ENCODE measurements at places on chromosomes 6 and 20.

DNA sequence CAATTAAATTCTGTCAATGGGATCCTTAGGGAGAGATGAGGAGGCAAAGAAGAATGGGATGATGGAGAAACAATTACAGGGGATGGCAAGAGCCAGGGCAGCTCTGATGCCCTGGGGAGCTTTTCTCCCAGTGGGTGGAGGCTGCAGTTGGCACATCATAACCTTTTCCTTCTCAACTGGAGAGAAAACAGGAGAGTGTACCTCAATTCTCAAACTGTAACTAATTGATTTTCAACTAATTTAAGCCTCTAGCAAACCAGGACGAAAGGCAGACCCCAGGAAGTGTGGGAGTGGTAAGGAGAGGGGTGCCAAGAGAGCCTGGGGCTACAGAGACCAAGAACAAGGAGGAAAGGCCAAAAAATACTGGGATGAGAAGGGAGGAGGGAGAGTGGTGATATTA lies 5.7 kb downstream of the BMP5 start:
- peak; percentile 42 for DNase-seq

DNA sequence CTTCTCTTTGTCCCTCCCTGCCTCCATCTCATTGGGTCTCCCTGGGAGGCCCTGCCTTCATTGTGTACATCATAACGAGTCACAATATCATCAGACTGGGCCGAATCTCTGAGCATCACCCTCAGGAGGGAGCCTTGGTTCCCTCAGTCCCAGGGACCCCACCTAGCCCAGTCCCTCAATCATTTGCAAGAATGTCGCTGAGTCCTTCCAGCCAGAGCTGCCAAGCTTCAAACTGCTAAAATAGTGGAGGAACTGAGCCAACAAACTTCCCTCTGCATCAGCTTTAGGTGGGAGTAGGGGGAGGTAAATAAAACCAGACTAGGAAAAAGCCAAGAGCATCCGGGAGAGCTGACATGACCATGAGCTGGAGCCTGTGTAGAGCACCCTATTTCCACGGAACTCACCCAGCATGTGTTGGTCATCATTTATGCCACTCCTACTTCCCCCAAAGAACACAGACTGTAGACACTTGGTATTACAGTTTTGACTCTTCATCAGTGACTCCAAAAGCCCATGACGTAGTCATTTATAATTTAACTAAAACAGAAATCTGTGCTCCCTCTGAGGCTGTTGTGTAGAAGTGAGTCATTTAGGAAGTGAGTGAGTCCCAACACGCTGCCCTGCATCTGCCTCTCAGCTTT lies 28.8 kb upstream of the IL17A start:
- no peak for DNase-seq

DNA sequence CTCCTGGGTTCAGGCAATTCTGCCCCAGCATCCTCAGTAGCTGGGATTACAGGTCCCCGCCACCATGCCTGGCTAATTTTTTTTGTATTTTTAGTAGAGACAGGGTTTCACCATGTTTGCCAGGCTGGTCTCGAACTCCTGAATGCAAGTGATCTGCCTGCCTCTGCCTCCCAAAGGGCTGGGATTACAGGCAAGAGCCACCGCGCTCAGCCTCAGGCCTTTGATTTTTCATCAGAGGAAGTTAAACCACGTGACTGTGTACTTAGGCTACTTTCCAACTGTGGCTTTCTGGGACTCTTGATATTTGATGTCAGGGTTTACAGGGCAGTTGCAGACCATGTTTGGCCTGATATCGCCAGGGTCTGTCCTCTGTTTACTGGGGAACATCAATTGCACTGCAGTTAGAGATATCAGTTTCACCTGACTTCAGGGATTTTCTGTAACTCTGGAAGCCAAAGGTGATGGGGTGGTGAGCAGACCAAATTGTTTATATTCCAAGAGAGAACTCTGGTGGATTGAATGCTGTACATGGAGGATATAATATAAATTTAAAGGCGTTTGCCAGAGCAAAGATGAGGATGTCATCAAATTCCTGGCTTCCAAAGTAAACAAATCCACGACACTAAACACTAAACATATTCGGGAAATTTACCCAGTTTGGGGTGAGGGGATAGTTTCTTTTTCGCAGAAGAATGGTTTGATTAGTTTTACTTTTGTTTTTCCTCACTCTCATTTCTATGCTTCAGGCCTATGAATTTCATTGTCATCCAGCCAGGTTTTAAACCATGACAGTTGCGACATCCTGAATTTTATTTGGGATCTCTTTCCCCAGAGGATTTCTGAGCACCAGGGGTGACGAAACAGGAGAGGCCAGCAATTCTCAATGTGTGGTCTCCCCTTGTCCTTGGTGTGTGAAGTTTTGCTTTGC lies 4.2 kb downstream of the PSMF1 start:
- no peak for DNase-seq

DNA sequence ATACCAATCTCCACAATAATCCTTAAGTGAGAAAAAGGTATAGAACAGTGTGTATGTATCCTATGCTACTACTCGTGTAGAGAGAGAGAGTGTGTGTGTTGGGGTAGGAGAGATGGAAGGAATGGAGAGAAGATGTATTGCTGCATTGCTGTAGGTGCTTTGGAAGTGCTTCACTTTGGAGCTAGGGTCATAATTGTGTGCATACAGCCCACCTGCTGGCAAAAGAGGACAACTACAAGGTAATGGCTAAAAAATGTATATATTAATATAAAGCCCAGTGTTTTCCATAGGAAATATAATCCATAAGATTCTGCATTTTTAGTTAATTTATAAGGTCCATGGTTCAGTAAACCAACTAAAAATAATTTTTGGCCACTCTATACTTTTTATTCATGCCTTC lies 36.1 kb downstream of the SERAC1 start:
- peak; percentile 61 for DNase-seq

DNA sequence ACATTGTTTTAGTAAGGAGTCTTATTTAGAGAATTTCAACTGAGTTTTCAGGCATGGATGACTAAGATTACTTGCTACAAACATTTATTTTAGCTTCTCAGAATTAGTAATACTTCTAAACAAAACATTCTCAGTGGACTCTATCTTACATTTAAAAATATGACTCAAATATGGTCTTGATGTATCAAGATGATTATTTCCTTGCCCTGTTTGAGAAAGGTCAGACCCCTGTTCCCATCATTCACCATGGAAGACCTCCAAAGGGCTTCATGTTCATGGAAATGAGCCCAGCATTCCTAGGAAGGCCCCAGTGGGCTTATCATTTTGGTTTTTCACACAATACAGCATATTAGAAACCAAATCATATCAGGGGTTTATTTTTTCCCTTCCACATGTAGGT lies 24.6 kb upstream of the TRPC4AP start:
- no peak for DNase-seq

- DNase-seq, result no peak
Measured at GRCh38 chr6:136901212-136901784, 20.8 kb upstream of the SLC35D3 start.

DNA sequence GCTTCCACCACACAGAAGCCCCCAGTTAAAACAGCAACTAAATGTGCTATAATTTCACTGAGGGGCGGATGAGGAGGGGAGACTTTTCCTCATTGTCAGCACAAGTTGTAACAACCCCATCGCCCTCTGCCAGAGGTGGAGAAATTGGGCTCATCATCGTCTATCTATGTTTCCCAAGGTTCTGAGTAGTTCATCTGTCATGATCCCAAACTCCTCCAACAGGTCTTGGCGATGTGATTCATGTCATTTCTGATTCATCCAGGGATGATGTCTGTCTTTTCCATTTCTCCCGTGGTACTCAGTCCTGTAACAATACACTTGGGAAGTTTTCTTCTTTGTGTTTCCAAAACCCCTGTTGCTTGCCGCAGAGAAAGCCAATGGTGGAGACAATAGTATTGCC lies 51.0 kb downstream of the TFAP2A start:
- DNase-seq, result no peak

DNA sequence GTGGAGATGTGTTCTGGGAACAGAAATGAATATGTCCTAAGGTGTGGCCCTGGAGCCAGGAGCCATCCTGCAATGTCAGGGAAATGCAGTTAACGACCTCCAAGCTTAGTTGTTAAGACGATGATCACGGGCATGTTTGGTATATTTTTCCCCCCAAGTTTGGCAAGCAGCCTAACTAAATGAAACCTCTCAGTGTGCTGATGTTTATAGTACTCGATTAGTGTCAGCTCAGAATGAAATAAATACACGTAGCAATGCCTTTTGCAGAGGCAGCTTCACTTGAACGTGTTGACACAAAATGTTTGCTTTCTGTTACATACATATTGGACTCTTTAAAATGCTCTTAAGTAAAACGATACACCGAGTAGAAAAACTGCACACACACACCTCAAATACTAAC lies 76.2 kb upstream of the OLIG3 start:
- DNase-seq, result no peak

DNA sequence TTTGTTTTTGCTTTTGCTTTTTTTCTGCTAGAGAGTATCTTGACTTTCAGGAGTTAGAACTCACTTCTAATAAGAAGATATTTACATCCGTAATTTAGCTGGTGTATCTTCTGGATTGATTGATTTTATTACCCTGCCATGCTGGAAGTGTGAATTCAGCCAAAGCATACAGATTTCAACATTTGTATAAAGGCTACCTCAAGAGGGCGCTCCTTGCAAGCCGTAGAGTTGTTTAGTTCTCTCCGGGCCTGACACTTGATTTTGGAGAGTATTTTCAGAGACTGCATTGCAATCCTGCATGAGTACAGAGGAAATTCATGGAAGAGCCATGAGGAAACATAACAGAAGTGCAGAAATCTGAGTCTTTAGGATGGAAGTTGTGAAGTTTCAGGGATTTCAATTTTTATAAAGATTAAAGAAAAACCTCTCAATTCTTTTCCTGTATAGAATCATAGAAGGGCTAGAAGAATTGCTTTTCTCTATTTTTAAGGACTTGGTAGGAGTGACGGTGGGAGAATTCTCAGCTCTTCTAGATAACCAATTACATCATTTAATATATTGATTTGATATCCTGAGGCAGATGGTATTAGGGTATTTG lies 66.7 kb upstream of the TIAM2 start:
- peak; percentile 46 for DNase-seq

GRCh38 chr20:40535816-40536215 lies 153.2 kb downstream of the MAFB start:
- DNase-seq, result no peak

GRCh38 chr20:31593221-31594001 lies 11.7 kb upstream of the ID1 start:
- no peak for DNase-seq

GRCh38 chr6:90065173-90065572 lies 170.9 kb downstream of the GJA10 start:
- DNase-seq, result no peak

DNA sequence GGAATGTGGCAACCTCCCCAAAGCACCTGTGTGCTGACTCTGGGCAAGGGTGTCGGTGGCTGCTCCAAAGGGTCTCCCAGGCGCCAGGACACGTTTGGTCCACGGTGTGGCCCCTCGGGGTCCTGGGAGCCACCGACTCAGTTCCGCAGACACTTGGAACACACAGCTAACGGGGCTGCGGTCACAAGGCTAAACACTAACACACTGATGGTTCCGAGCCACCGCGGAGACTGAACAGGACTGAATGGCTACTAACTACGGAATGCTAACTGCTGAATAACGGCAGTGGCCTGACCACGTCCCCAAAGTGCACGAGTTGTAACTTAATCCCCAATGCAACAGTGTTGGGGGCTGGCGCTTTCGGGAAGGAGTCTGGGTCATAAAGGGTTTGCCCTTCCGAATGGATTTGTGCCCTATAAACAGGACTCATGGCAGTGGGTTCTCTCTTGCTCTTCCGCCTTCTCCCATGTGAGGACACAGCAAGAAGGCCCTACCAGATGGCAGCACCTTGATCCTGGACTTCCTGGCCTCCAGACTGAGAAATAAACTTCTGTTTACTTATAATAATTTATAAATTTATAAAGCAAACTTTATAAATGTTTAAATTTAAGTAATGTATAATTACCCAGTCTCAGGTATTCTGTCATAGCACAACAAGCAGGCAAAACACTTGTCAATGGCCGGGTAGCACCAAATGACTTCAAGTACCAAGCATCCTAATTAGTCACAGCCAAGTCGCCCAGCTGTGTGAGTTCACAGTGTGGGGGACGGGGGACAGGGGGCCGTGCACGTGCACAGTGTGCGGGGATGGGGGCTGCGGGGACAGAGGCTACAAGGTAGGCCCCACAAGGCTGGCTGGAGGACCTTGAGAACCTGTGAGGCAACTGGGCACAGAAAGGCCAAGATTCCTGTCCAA lies 2.3 kb upstream of the EEF1A2 start:
- DNase-seq, result no peak

DNA sequence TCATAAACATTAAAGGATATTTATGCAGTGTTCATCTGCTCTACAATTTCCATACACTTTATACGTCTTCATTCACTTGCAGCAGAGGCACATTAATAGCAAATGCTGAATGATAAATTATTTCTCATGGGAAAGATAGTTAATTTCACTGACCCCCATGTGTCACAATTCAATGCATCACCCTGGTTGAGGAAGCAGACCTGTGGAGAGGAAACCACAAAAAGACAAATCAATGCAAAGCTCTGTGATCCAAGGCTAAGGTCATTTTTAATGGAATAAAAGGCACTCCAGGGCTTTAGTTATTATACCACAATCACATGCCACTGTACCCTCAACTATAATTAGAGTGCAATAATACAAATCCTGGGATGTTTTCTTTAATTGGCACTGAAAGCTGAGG lies 40.3 kb upstream of the TENT5A start:
- DNase-seq, result no peak

DNA sequence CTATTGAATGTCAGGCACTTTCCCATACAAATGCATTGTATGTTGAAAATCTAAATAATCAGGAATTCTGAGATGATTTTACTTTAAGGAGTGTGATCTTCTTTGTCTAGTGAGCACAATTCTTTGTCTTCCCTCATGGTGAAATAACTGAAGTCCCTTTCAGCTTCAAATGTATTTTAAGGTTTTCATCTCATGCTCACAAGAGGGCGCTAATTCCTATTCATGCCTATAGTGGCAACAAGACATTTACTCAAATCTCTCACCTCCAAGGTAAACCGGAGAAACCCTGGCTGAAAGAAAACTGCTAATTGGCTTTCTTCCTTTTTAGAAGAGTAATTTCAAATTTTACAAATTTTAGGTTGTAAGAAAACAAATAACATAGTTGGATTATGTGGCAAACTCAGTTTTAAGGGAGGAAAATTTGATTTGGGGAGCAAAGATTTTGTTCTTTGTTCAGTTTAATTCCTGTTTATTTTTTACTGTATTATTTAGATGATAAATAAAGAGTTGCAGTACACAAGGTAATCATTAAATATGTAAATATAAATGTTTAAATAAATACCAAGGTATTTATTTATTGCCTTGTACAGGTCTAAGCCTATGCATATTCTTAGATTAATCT lies 69.1 kb downstream of the SLC35F1 start:
- peak; percentile 44 for DNase-seq

DNA sequence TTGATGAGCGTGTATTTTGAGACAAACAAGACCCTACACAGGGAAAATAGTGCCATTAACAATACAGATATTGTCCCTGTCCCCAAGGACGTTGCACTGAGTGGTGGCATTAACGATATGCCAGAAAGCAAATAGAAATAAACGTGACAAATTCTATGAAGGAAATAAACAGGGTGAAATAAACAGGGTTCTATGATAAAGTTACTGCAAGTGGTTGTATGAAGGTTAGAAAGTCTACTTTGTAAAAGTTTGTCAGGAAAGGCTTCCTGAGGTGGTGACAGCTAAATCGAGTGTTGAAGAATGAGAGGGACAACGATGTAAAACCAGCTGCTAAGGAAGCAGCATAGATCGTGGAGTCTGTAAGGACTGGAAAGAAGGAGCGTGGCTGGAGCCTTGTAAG lies 380.2 kb downstream of the LAMA2 start:
- DNase-seq, result no peak

GRCh38 chr6:168870982-168871381 lies 382.7 kb downstream of the THBS2 start:
- no peak for DNase-seq

GRCh38 chr20:46156065-46156464 lies 38.0 kb downstream of the CD40 start:
- no peak for DNase-seq

Data from NCI-H526 treated with DMSO at 0.1 percent for 48 hours (cell line).